ENCODE measurements at places on chromosomes 4 and X.
A peak's percentile ranks its signal among the peaks of the same experiment; 100 is the strongest.

DNA sequence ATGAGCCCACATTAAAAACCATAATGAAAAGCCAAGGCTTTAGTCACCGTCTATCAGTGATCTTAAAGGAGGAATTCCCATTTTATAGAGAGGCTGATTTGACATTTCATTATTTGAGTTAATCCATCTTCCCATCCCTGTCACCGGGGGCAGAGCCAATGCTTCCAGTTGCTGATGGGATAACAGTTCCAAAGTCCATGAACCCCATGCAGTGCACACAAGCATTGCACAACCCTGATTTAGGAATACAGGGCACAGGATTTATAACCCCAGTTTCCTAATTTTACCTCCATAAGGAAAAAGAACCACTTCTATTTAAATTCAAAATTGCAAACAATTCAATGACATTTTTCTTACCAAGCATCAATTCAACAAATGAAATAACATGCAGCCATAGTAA lies 36.5 kb downstream of the MAOB start:
- no peak for DNase-seq

- DNase-seq: peak; percentile 96
Measured at GRCh38 chrX:40845331-40845911, 110.1 kb upstream of the MED14 start.

DNA sequence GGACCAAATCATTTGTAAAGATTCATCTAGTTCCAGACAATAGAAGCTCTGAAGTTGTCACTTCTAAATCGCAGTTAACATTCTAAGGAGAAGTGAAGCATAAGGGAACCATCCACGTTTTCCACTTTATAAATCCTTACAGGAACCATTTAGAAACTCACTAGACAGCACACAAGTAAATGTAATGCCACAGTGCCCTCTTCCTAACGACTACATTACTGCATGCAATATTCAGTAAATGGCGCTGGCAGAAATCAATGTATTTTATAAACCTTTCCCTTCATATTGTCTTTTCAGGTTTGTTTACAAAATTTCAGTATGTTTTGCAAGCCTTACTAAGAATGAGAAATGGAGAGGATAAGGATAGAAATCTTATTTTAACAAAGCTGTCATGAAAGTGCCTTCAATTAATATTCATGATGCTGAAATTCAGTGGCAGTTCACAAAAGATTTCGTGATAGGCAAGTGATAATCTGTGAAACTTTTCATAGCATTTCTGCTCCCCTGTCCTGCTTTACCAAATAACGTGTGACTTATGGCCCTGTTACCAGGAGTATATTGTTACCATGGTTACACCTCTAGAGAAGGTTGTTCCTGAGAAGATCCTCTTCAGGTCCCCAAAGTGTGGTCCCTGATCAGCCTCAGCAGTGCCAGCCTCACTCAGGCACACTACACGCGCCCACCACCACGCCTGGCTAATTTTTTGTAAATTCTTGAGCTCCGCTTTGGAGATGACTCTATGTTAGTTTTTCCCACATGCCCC lies 54.2 kb downstream of the TMA16 start:
- peak; percentile 54 for DNase-seq

DNA sequence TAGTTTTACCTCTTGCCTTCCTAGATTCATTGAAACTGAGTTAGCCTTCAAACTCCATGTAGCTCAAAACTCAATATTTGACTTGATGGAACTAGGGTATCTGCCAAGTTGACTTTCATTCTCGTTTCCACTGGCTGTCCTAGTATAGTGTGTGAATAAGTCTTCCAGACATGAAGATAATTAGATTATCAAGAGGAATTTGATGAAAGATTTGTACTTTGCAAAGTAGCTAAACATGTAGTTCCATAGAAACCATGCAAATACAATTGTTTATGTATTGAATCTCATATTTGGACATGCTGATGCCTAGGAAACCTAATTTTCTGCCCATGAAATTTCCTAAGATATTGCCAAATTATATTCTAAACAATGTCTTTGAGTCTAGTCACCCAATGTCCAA lies 297.5 kb downstream of the ARHGAP24 start:
- DNase-seq: peak; percentile 67

GRCh38 chr4:71147261-71147660 lies 153.8 kb downstream of the DCK start:
- DNase-seq: peak; percentile 9

- DNase-seq: no peak
Measured at GRCh38 chr4:145501051-145501660, 19.5 kb downstream of the SMAD1 start.

GRCh38 chr4:182221987-182222386 lies 21.2 kb upstream of the TENM3 start:
- DNase-seq: no peak

DNA sequence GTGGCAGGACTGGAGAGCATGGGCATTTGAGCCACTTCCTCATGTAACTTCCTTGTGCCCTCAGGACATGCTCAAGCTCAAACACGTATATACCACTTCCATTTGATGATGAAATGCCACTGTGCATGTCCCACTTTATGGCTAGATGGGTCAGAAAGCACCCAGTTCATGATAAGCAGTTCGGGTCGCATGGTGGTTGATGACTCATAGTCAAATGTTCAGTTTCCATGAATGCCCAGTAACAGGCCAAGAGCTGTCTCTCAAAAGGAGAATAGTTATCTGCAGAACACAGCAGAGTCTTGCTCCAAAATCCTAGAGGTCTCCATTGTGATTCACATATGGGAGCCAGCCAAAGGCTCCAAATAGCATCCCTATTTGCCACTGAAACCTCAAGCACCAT lies 48.9 kb upstream of the SPIN3 start:
- DNase-seq: no peak

DNA sequence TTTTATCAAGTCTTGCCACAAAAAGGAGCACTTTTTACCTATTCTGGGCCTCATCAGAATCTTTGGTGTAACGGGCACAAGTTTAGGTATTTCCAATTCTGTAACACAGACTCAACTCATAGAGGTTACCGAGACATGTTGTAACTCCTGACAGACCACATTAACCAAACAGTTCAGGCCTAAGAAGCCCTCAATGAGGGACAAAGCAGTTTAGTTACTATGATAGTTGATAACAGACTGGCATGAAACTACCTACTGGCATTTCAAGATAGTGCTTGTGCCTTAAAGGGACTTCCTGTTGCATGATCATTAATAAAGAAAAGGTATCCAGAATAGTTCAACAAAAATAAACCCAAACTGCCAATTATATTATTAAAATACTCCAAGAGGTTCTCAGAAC lies 64.1 kb downstream of the HUWE1 start:
- no peak for DNase-seq

DNA sequence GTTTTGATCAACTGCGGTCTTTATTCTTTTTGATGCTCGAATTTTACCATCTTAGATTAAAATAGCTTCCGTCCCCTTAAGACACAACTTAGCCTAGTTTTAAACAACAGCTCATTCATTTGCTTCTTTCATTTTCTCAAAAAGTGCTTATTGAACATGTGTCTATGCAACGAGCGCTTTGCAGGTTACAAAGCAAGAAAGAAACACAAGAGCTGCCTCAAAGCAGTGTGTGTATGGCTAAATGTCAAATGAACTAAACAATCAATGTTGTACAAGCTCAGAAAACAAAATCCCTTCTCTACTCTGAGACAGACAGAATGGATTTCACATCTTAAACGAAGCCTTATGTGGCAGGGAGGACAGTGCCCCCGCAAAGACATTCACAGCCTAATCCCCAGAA lies 61.0 kb downstream of the EVC2 start:
- DNase-seq: no peak

GRCh38 chr4:94877973-94878372 lies 120.2 kb downstream of the BMPR1B start:
- peak; percentile 50 for DNase-seq

GRCh38 chrX:134670134-134670924 lies 12.1 kb upstream of the PLAC1 start:
- peak; percentile 95 for DNase-seq

DNA sequence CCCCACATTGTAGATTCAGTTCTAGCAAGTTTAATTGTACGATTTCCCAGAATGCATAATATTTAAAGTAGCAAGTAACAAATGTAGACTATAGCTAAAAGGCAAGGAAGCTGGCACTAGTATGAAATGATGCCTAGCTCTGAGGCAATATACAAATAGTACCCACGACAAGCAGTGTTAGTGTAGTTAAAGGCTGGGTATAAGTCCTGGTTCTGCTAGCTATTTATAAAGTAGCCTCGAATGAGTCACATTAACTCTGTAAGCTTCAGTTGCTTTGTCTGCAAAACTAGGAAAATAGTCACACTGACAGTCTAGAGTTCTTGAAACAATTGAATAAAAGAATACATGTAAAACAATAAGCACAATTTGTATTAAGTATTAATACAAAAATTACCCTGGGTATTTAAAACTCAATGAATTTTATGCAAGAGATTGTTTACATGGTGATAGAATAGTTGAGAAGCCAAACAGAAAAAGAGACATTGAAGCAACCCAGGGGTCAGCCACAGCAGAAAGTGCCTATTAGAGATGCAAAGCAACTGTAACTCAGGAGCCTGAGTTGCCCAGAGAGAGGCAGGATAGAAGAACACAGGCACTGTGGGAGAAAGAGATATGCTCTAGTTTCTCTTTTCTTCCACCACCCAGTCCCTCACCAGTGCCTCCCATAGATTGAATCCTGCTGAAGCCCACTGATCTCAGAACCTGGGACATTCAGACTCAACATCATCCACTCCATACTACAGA lies 949.0 kb downstream of the C4orf33 start:
- DNase-seq: no peak

- DNase-seq: no peak
Measured at GRCh38 chr4:67092351-67092750, 453.0 kb downstream of the CENPC start.

DNA sequence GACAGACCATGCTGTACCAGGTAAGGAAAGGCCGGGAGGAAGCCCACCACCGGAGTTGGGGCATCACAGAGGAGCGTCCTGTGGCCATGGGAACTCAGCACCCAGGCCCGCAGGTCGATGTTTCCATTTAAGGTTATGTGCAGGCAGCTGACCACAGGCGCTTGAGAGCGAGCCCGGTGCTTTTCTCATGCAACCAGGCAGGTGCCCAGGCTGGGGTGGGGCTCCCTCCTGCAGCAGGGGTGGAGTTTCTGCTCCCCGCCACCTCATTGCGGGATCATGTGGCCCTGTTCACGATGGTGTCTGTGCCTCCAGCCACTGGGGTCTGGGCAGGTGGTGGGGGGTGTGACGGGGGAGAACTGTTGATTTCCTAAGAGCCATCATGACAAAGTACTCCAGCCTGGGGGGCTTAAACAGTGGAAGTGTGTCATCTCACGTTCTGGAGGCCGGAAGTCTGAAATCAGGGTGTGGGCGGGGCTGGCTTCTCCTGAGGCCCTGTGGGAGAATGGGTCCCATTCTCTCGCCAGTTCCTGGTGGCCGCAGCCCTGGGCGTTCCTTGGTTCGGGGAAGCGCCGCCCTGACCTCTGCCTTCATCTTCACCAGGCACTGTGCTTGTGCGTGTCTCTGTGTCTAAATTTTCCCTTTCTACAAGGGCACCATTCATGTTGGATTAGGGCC lies 60.9 kb downstream of the CPZ start:
- DNase-seq: no peak

- peak; percentile 57 for DNase-seq
Measured at GRCh38 chr4:10115271-10115796, 1.3 kb downstream of the WDR1 start.

DNA sequence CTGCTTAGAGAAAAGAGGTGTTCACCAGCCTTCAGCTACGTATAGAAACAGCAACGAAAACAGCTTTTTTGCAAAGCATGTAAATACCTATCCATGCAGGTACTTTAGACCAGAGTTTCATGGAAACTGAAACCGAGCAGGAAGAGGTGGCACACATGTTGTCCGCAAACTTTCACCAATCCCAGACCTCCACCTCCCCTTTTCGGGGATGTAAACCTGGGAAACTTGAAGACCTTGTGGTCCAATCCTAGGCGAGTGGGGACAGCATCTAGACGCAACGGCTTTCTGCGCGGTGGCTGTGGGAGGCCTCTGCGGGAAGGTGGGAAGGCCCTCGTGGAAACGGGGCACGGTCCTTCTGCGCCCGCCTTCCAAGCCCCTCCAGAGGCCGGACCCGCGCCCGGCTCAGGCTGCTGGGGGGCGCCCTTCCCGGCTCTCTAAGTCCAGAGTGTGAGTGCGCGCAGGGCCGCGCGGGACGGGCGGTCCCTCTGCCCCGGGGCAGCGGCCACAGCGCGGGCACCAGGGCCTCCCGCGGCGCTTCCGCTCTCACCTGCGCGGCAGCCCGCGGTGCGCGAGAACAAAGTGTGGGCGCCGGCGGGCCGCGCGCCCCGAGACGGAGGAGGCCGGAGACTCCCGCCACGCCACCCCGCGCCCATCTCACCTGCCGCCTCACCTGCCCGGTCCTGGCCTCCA lies 830 bp upstream of the SHROOM2 start:
- DNase-seq: no peak

DNA sequence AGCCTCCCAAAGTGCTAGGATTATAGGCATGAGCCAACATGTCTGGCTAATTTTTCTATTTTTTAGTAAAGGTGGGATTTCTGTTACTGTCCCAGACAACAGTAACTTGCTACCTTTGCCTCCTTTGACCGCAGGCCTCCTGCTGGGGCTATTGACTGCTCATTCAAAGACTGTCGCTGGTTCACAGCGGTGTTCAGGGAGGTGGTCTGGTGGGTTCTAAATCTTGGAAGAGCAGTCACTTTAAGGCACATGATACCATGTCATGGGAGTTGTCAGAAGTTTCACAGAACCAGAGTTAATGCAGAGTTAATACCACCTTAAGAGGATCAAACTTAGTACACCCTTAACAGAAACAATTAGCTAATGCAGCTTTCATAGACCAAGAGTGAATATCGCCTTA lies 3.8 kb downstream of the ASMT start:
- DNase-seq: no peak

DNA sequence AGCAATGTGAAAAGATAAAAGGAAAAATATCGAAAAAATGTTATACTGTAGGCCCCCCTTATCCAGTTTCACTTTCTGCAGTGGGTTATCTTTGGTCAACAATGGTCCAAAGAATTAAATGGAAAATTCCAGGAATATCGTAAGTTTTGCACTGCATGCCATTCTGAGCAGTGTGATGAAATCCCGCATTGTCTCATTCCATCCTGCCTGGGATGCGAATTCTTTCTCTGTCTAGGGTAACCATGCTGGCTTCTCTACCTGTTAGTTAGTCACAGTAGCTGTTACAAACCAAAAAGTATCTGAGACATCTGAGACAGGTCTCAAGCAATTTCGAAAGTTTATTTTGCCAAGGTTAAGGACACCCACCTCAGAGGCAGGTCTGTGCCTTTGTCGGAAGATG lies 170.3 kb downstream of the COX18 start:
- peak; percentile 15 for DNase-seq

DNA sequence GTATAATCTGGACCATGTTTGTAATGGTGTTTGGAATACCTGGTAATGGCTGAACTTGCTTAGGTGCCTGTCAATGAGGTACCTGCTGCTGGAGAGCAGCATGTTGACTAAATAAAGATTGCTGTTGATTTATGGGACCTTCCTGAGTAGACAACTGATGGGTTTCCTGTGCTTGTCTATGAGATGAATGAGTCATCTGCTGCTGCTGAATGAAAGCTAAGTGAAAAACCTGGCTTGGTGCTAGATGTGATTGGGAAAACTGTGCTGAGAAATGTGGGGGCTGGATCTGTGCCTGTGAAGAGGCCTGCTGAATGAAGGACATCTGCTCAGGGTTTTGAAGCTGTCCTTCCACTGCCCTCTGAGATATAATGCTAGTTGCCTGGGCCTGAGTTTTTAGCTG lies 69.6 kb downstream of the WNK3 start:
- no peak for DNase-seq

- DNase-seq: no peak
Measured at GRCh38 chr4:122500852-122501501, 44.5 kb upstream of the IL2 start.
